ENCODE measurements at places on chromosomes 2 and 18.

DNA sequence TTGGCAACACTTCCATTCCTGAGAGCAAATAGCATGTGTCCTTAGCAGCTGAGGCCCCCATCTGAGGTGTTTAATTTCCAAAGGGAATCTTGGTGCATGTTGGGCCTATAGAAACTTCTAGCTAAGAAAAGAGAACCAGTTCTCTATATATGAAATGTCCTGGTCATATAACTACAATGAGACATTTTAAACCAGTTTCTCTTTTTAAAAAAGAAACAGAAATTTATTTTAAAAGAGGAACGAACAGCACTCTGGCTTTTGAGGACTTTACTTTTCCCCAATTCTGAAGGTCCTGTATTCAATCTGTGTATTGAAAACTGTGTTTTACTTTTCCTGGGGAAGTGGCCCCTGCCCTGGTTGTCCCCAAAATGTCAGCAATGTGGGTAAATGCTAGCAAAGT is 309.5 kb upstream of the STON1 start:
- no peak for DNase-seq

DNA sequence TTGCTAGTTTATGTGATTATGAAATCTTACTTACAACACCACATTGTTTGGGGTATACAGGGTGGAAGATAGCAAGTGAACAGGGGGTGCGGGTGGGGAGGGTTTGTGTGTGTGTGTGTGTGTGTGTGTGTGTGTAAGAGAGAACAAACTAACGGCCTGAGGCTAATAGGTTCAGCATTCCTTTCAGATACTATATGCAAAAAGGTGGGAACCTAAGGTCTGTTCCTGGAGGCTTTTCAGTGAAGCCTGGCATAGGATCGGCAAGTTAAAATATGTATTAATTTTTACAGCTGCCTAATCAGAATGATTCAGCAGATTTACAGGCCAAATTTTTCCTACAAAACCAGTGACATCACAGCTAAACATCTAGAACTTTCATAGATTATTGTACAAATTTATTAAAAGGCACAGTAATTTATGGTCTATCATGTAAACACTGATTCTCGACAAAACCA is 7.6 kb upstream of the SPDYA start:
- DNase-seq, result no peak

- no peak for DNase-seq
Measured at GRCh38 chr2:129865976-129866375, 113.5 kb upstream of the RAB6C start.

- DNase-seq, result no peak
Measured at GRCh38 chr18:57863706-57864105, 60.6 kb upstream of the ATP8B1 start.

DNA sequence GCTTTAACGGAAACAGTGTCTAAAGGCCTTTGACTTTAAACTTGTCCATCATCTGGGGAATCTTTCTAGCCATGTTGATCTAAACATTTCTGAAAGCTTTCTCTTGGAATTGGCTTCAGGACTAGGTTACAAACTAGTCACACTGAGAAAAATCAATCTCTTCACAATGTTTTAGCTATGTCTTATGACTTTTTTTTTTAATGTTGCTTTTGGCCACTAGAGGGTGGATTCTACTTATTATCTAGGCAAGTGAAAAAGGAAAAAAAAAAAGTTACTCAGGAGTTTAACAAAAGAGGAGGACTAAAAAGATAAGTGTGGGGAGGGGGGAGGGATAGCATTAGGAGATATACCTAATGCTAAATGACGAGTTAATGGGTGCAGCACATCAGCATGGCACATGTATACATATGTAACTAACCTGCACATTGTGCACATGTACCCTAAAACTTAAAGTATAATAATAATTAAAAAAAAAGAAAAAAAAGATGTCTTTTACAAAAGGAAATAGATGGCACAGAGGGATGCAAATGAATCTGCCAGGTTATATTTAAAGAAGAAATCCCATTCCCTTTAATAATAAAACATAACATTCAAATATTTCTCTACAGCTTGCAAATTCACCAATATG is 160.4 kb upstream of the PID1 start:
- DNase-seq, result no peak

GRCh38 chr2:97849881-97850528 is 136.6 kb downstream of the ZAP70 start:
- DNase-seq, result no peak

GRCh38 chr2:191607096-191607495 is 70.8 kb upstream of the NABP1 start:
- DNase-seq, result no peak

GRCh38 chr2:165682546-165682945 is 111.5 kb downstream of the GALNT3 start:
- no peak for DNase-seq

- DNase-seq, result no peak
Measured at GRCh38 chr2:161010503-161011015, 149.7 kb upstream of the TANK start.

DNA sequence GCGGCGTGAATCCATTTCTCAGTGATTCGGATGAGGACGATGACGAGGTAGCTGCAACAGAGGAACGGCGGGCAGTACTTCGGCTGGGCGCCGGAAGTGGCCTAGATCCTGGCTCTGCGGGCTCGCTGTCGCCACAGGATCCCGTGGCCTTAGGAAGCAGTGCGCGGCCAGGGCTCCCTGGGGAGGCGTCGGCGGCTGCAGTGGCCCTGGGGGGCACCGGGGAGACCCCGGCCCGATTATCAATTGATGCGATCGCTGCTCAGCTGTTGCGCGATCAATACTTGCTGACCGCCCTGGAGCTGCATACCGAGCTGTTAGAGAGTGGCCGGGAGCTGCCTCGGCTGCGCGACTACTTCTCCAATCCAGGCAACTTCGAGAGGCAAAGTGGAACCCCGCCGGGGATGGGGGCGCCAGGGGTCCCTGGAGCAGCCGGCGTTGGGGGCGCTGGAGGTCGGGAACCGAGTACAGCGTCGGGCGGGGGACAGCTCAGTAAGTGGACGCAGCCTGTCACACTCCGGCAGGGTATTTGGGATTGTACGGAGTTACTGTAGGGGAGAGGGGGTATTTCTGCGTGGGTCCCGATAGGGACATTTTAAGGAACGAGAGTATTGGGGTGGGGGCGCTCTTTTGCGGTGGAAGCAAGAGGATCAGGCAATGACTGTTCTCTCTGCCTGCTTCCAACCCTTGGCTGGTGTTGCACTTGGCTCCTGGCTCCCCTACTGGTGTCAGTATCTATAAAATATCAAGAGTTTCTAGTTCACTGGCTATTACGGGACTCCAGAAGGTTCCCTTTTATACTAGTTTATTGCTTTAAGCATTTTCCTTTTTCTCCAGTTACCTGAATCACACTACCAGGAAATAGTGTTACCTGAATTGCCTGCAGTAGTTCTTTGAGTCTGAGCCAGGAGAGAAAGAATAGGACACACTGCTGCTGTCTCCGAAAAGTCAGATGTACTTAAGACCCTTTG is 772 bp downstream of the RELCH start:
- no peak for DNase-seq

- DNase-seq, result no peak
Measured at GRCh38 chr2:169360984-169361705, 1.2 kb downstream of the LRP2 start.

GRCh38 chr2:235883675-235884074 is 284.5 kb downstream of the GBX2 start:
- DNase-seq, result no peak

DNA sequence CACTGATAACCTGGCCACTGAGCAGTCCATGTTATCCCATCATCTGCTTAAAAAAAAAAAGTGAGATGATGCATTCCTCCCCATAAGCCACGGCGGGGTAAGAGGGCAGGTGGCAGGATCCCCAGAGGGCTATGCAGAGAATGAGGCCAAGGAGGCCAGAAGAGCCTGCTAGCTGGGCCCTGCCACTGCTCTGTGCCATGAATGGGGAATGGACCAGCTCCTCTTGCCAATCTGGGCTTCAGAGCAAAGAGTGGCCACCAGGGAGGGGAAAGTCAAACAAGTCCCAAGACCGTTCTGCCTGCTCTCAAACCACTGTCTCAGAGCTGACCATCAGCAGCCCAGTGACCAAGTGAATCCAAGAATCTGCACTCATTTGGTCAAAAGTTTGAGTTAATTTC is 202.4 kb downstream of the TWIST2 start:
- no peak for DNase-seq

- no peak for DNase-seq
Measured at GRCh38 chr2:198161151-198161550, 356.8 kb downstream of the PLCL1 start.

GRCh38 chr2:191983591-191983990 is 136.7 kb upstream of the CAVIN2 start:
- no peak for DNase-seq

- no peak for DNase-seq
Measured at GRCh38 chr2:16664052-16664731, 1.4 kb downstream of the CYRIA start.

DNA sequence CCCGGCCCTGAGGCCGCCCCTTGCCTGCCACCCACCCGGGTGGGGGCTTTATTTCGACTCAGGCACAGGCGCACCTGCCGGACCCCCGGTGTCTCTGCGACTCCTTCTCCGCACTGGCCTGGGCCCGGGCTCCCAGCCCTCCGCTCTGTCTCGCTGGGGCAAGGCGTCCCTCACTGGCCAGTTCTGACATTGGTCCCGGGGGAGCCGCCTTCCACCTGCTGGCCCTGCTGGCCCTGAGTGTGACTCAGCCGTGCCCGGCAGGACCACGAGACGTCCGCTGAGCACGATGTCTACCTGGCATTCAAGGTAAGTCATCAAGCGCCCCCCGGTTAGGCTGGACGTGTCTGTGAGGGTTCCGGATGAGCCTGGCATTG is 131.5 kb upstream of the CTDP1 start:
- no peak for DNase-seq

- no peak for DNase-seq
Measured at GRCh38 chr18:58896268-58896667, 31.6 kb downstream of the ZNF532 start.

- no peak for DNase-seq
Measured at GRCh38 chr2:28160986-28161425, 231.7 kb upstream of the FOSL2 start.

DNA sequence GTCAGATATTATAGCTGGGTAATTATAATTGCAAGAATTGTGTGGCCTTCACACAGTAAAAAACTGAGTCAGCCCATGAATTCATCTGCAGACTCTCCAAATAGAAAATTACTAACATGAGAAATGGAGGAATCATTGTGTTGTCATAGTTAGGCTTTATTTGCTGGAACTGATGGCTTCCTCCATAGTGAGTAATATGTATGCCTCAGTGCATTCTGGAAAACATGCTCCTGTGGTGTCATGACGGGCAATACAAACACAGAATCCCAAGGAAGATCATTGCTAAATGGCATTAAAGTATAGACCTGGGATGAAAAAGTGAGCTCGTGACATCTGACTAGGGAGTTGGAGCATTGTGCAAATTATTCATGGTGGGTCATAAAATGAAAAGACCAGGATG is 23.6 kb upstream of the NMS start:
- DNase-seq, result no peak

- DNase-seq, result no peak
Measured at GRCh38 chr2:37427241-37427640, 82.8 kb downstream of the QPCT start.

DNA sequence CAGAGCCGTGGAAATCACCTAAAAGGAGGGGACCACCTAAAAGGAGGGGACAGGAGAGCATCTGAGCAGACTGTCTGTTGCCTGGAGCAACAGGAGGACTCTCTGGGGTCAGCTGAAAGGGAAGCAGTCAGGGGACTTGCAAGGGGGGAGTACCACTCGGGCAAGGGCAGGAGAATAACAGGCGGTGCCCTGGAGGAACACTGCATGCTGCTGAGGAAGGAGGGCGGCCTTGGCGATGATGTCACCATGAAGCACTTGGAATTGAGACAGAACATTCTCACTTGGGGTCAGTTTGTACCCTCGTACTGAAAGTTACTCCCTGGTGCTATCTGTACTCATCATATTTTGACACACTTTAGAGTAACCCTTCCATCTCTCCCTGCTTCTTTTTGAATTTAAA is 18.4 kb downstream of the SIX3 start:
- no peak for DNase-seq

GRCh38 chr2:189465478-189465877 is 24.2 kb downstream of the WDR75 start:
- DNase-seq, result no peak

DNA sequence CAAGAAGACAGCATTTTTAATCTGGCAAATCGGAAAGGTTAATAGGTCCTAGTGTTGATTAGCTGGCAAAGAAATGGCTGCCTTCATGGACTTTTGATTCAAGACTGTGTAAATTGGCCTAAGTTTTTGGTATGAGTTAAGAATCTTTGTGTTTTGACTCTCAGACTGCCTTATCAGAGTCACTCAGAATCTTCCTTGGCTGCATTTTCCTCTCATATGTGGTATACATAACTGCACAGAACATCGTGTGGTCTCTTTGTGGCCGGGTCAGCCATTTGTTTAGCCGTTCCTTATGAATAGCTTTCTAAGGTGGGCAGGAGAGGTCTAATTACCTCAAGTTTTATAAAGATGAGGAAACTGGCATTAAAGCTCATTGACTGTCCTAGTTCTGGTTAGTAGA is 30.1 kb downstream of the CAB39 start:
- no peak for DNase-seq

DNA sequence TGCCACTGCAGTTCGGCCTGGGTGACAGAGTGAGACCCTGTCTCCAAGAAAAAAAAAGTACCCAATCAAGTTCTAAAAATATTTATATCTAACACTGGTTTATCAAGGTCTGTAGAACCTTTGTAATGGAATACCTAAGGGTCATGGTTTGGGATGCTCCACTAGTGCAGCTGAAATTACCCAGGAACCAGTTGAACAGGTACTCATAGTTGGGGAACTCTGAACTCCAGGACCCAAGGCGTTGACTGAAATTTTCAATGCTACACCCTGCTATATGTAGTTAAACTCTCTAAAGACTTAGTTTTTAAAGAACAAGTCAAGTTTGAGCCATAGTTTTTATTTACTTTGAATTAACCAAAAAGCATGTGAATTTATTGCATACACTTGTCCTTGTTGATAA is 55.1 kb downstream of the FAM117B start:
- DNase-seq, result no peak

- DNase-seq, result no peak
Measured at GRCh38 chr2:188524519-188525113, 232.9 kb downstream of the GULP1 start.

DNA sequence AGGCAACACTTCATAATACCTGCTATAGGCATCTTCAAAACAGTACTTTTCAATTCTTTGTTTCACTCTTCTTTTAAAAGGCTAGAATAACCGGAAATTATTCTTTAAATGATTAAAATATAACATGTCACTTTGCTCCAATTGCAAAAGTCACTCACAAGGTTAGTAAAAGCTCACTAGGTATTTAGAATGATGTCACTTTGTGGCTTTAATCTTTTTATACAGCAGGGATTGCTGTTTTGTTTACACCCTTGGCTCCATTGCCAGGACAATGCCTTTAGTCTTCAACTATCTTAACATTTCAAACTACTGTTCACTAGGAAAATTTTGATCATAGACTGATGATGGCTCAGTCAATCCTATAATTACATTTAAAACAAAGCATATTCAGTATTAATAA is 157.1 kb downstream of the BAZ2B start:
- no peak for DNase-seq

- DNase-seq, result no peak
Measured at GRCh38 chr2:200310545-200310971, 4.1 kb downstream of the SPATS2L start.
